ENCODE measurements at places on chromosomes 7 and 10.

GRCh38 chr7:150756858-150757257 lies 19.6 kb downstream of the GIMAP5 start:
- peaks cover 32% of the 10 kb centered on the region for H3K4me1 ChIP-seq
- H3K27me3 ChIP-seq, result no peaks in the 10 kb centered on the region
- peak overlapping the region; percentile 77 for H3K27ac ChIP-seq
- no peak for DNase-seq
- no peak overlapping the region for H3K4me3 ChIP-seq
- H3K36me3 ChIP-seq, result no peaks in the 10 kb centered on the region

GRCh38 chr10:126062131-126063032 lies 166.0 kb downstream of the FANK1 start:
- H3K27me3 ChIP-seq, result peaks cover 6% of the 10 kb centered on the region
- no peak overlapping the region for H3K4me3 ChIP-seq
- H3K27ac ChIP-seq, result no peak overlapping the region
- no peak for DNase-seq
- H3K4me1 ChIP-seq, result no peaks in the 10 kb centered on the region

GRCh38 chr10:113555245-113555644 lies 2.4 kb downstream of the HABP2 start:
- no peaks in the 10 kb centered on the region for H3K27me3 ChIP-seq
- H3K4me1 ChIP-seq, result no peaks in the 10 kb centered on the region
- H3K27ac ChIP-seq, result no peak overlapping the region
- DNase-seq, result no peak
- no peaks in the 10 kb centered on the region for H3K36me3 ChIP-seq
- no peak overlapping the region for H3K4me3 ChIP-seq

- H3K27me3 ChIP-seq, result peaks cover 8% of the 10 kb centered on the region
- H3K4me1 ChIP-seq, result peaks cover 19% of the 10 kb centered on the region
- no peak overlapping the region for H3K27ac ChIP-seq
- peak overlapping the region; percentile 54 for H3K4me3 ChIP-seq
- H3K36me3 ChIP-seq, result no peaks in the 10 kb centered on the region
Measured at GRCh38 chr7:76281006-76281705, 21.3 kb upstream of the HSPB1 start.

DNA sequence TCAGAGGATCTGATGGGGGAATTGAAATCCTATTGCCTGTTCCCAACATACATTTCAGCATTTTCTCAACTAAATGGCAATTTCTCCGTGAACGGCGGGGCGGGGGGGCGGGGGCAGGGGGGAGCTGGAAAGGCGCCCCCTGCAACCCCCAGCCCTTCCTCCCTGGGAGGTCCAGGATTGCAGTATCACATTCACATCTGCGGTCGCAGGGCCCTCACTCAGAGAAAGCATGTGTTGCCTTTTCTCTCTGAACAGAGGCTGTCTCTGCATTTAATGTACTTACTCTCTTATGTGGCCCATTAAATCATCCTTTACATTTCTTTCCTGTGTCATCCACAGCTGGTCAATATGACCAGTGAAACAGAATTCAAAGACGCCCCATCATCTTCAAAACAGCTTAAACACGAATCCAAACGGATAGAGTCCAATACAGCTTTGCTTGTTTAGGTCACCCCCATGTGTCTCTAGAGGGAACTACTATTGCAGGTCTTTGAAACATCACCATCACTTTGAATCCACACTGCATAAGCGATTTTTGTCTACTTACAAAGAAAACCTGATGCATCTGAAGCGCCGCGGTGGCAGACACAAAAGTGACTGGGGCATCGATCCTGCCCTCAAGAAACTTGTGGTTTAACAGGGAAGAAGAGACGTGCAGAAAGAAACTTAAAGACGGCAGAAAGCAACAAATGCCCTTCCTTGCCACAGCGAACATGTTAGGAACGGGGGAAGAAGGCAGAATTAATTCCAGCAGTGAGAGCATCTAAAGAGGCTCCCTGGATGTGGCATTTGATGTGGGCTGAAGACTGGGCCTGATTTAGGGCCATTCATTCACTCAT lies 17.0 kb upstream of the ECHDC3 start:
- H3K27ac ChIP-seq, result no peak overlapping the region
- no peak for DNase-seq
- H3K36me3 ChIP-seq, result no peaks in the 10 kb centered on the region
- H3K27me3 ChIP-seq, result peaks cover 8% of the 10 kb centered on the region
- no peaks in the 10 kb centered on the region for H3K4me1 ChIP-seq

DNA sequence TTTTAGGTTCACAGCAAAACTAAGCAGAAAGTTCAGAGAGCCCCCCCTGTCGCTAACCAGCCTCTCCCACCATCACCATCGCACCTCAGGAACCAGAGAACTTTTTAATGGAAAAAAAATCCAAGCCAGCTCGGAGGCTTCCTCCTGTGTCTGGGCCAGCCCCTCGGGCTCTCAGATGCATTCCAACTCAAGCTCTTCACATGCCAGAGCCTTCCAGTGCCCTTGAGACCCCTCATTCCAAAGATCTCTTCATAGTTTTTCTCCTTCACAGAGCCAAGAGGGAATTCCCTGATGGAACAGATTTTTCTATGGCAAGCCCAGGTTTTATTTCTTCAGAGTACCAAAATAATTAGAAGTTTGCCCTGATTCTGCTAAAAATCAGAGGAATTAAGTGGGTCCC lies 153.4 kb upstream of the LANCL2 start:
- no peaks in the 10 kb centered on the region for H3K4me1 ChIP-seq
- no peak for DNase-seq
- no peaks in the 10 kb centered on the region for H3K36me3 ChIP-seq
- no peaks in the 10 kb centered on the region for H3K27me3 ChIP-seq
- H3K4me3 ChIP-seq, result no peak overlapping the region

DNA sequence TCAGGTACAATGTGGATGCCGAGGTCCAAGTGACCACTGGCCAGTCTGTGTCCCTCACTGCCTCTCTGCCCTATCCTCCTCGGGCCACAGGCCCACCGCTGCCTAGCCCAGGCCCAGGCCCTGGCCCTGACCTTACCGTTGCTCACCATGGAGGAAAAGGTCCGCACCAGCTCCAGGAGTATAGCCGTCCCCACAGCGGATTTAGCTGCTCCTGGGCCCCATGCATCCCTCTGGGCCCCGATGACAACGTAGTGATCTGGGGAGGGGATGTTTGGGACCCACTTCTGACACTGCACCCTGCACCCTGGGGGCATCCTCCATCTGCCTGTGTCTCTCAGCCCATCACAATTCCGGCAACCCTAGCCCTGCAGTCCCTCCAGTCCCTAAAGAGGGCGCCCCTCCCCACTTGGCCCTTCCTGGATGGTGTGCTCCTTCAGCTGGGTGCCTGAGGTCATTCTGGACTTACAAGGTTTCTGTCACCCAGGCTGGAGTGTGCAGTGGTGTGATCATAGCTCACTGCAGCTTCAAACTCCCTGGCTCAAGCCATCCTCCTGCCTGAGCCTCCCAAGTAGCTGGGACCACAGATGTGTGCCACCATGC lies 12.1 kb downstream of the TFR2 start:
- peaks cover 20% of the 10 kb centered on the region for H3K27me3 ChIP-seq
- H3K27ac ChIP-seq, result no peak overlapping the region
- no peak overlapping the region for H3K4me3 ChIP-seq
- H3K4me1 ChIP-seq, result peaks cover 52% of the 10 kb centered on the region
- no peaks in the 10 kb centered on the region for H3K36me3 ChIP-seq

Data from T-cell (primary cell).